ENCODE measurements at places on chromosomes 3 and 15.

GRCh38 chr15:73921254-73921925 lies 4.9 kb upstream of the LOXL1 start:
- DNase-seq: no peak

DNA sequence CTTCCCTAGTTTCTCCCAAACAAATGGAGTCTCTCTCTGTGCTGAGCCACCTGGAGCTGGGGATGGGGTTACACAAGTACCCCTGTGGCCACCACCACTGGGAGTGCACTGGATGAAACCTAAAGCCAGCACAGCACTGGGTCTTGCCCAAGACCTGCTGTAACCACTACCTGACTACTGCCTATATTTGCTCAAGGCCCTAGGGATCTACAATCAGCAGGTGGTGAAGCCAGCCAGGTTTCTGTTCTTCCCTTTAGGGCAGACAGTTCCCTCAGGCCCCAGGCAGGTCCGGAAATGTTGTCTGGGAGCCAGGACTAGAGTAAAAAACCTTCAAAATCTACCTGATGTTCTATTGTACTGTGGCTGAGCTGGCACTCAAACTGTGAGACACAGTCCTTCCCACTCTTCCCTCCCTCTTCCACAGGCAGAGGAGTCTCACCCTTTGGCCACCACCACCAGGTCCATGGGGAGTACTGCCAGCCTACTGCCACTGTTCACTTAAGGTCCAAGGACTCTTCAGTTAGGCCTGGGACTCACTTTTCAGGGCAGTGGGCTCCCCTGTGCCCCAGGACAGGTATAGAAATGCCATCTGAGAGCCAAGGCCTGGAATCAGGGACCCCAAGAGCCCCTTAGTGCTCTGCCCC lies 23.8 kb downstream of the C3orf20 start:
- DNase-seq: no peak

DNA sequence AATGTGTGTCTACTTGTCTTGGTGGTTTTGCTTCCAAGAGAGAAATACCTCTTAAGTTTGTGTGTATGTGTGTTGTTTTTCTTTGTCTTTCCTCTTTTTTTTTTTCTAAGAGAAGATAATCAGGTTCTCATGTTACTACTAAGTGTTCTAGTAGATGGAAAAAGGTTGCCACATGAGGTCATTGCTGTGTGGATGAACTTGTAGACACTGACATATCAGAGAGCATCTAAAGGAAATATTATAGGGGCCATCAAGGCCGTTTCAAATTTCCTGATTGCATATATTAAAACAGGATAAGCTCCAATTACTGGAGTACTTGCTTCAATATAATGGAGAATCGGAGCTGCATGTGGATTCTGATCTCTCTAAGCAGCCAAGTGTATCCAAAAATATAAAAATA lies 747.5 kb downstream of the NR2F2 start:
- DNase-seq: no peak

DNA sequence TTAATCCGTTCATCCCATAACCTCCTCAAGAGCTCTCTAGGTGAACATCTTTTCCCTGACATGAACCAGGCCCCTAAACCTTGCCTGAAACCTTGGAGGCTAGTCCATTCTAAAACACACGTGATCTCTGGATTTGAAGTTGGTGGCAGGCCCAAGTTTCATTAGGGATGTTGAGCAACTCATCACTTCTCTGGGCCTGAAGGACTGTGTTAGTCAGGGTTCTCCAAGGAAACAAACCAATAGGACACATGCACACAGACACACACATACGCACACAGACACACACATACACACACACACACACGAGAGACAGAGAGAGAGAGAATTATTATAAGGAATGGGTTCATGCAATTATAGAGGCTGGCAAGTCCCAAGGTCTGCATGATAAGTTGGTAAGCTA lies 31.9 kb downstream of the ACAN start:
- no peak for DNase-seq

DNA sequence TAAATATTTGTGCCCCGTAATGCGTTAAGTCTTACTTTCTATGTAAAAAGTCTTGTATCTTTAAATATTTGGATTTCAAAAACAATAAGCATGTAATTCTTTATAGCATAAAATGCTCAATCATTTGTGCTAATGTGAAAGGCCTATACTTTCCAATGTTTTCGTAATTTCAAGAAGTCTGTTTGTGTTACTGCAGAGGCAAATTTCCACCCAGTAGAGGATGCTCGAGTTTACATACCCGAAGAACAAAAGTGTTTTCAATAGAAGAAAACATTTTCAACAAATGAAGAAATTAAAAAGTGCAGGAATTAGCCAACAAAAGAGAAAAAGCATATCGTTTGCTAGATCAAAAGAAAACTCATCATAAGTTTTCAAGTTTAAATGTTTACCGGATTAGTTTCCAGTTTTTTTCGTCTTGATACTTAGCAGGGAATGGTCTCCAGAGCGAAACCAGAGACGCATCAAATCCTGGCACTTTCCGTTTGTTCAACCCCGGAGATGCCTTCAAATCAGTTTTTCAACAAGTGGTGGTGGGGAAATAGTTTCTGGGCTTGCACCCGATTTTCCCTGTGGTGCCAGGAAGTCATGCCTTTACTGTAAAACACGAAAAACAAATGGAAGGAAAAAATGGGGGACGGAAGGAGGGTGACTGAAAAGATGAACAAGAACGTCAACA lies 1.0 kb downstream of the CGGBP1 start:
- no peak for DNase-seq

GRCh38 chr15:35305946-35306345 lies 220.9 kb upstream of the NANOGP8 start:
- DNase-seq: peak; percentile 61

- no peak for DNase-seq
These were observed 413.9 kb downstream of the SHQ1 start for GRCh38 chr3:72434296-72434695.

DNA sequence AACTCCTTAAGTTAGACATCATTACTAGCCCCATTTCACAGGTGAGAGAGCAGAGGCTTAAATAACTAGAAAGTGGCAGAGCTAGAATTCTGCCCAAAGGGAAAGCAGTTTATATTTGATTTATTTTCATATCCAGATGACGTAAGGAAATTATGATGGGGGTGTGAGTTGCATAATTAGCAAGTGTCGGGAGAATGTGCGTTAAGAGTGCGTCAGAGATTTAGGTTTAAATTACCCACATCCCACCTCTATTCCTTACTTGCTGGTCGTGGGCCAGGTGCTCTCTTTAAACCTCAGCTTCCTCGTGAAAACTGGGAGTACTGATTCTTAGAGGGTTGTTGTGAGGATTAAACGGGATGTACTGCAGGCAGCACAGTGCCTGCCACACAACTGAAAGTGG lies 32.3 kb downstream of the FSTL1 start:
- DNase-seq: no peak

DNA sequence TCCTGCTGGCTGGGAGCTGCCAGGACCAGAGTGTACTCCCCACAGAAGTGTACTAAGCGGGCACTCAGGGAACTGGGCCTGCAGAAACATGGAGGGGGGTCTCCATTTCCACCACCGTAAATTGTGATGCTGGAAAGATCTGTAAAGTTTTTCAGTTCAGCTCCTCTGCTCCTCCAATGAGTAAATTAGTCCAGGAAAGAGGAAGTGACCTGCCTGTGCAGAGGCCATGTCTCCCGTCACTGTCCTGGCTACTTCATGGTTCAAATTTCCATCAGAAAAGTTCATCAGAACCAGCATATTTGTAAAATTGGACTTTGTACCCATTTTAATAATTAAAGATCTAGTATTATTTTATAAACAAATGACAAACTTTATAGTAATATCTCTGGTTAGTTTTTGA lies 226.7 kb upstream of the THBS1 start:
- no peak for DNase-seq

- DNase-seq: no peak
These were observed 350.8 kb downstream of the PTPRG start for GRCh38 chr3:61912158-61912557.

GRCh38 chr3:150074697-150075416 lies 104.2 kb upstream of the PFN2 start:
- no peak for DNase-seq

GRCh38 chr3:127440384-127440783 lies 150.1 kb downstream of the TPRA1 start:
- no peak for DNase-seq

DNA sequence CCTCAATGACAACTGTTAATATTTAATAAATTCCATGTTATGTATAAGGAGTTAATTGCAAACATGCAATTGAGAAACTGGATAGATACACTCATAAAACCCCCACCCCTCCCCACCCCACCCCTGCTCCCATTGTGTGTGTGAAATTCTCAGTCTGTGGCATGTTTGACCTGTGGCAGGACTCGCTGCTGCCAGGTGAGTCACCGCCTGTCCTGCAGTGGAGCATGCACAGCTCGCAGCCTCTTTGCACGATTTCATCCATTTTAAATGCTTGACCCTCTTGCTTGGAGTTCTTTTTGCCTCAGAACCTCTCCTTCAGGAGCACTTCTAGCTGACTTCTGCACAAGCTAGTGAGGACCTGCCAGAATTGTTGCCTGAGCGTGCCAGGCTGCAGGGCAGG lies 5.3 kb upstream of the APEH start:
- DNase-seq: no peak

DNA sequence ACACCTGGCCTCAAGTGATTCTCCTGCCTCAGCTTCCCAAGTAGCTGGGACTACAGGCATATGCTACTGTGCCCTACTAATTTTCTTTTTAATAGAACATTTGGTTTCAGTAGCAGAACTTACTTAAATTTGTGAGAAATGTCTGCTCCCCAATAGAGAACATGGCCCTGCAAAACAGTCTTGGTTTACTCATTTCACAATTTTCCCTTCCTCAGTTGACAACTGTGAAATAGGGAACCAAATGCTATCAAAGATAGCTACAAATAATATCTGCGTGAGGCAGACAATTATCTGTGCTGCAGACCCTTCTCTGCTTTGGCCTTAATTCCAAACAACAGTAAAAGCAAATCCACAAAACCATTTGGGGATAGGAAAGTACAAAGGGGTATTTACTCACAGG lies 22.6 kb downstream of the METTL6 start:
- DNase-seq: no peak

- no peak for DNase-seq
These were observed 44.7 kb downstream of the BOC start for GRCh38 chr3:113255854-113256615.

- DNase-seq: no peak
These were observed 37.6 kb downstream of the DNASE1L3 start for GRCh38 chr3:58173029-58173668.
